HCT116 (cell line): ENCODE measurements at places on chromosomes 3 and 15. TPM values are rescaled to one million over a fixed set of nuclear protein-coding genes. Genes with fewer than 3 reads are reported as not detected.

DNA sequence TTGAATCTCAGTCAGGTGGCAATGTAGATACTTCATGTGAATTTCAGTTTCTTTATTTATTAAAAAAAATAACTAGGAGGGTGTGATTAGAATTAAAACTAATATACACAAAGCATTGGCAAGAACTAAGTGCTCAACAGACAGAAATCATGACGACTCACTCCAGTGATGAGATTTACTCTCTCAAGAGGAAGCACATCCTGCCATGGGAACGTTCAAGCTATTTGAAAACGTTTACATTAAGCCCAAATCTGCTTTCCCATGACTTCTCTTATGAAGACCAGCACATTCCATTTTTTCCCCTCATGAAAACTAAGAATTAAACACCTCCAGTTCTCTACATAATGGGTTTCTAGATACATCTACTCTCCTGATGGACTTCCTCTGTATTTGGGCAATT is 8.5 kb downstream of the WDR53 start:
- no peaks in the 10 kb centered on the region for H3K27me3 ChIP-seq
- DNase-seq = no peak
- H3K27ac ChIP-seq = no peak overlapping the region

GRCh38 chr15:57220205-57220604 is 156.1 kb upstream of the CGNL1 start:
- no peaks in the 10 kb centered on the region for H3K27me3 ChIP-seq
- no peaks in the 10 kb centered on the region for H3K36me3 ChIP-seq
- no peak for DNase-seq
- H3K27ac ChIP-seq = no peak overlapping the region
- no peak overlapping the region for H3K4me3 ChIP-seq
- peaks cover 9% of the 10 kb centered on the region; the same call in 1 of the 2 replicates for H3K4me1 ChIP-seq

DNA sequence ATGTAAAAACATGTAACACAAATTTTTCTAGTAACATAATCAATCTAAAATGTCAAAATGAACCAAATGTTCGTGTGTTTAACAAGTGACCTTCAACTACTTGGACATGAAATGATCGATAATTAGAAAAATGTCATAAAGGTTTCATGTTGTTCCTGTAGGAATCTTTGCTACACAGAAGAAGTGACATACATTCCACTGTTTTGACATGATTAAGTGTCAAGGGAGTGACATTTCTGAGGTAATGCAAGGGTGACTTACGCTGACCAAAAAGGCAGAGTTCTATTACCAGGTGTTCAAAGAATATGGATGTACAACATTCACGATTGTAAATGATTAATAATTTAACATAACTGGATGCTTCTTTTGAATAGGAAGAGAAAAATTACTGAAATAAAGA is 131.1 kb upstream of the ROBO1 start:
- no peak overlapping the region for H3K27ac ChIP-seq
- H3K36me3 ChIP-seq = no peaks in the 10 kb centered on the region; the same call in 1 of the 2 replicates
- no peak for DNase-seq
- no peak overlapping the region for H3K4me3 ChIP-seq
- no peaks in the 10 kb centered on the region for H3K4me1 ChIP-seq

SAXO2 gene
- total RNA-seq = 5.7 TPM

CAND2 gene
- total RNA-seq = not detected

GRCh38 chr15:43276563-43277200 is 10.0 kb upstream of the TGM5 start:
- peaks cover 5% of the 10 kb centered on the region; the same call in 1 of the 2 replicates for H3K4me1 ChIP-seq
- no peak overlapping the region for H3K4me3 ChIP-seq
- no peak for DNase-seq
- no peaks in the 10 kb centered on the region for H3K27me3 ChIP-seq
- H3K27ac ChIP-seq = no peak overlapping the region

ACKR2 gene
- 0.76 TPM for total RNA-seq

DNA sequence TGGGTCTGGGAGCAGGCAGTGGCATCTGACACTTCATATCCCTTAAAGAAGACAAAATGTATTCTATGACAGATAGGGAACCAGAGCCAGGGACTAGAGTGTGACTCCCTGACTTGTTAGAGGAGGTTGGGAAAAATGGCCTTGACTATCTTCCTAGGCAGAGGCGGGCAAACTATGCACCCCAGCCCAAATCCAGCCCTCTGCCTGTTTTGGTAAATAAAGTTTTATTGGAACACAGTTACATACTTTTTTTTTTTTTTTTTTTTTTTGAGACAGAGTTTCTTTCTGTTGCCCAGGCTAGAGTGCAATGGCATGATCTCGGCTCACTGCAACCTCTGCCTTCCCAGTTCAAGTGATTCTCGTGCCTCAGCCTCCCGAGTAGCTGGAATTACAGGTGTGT is 47.3 kb downstream of the QTRT2 start:
- no peaks in the 10 kb centered on the region for H3K4me1 ChIP-seq
- no peaks in the 10 kb centered on the region for H3K36me3 ChIP-seq
- no peaks in the 10 kb centered on the region for H3K27me3 ChIP-seq
- no peak overlapping the region for H3K4me3 ChIP-seq
- H3K27ac ChIP-seq = no peak overlapping the region
- DNase-seq = no peak

PTH1R gene
- 0.32 TPM for total RNA-seq

DNA sequence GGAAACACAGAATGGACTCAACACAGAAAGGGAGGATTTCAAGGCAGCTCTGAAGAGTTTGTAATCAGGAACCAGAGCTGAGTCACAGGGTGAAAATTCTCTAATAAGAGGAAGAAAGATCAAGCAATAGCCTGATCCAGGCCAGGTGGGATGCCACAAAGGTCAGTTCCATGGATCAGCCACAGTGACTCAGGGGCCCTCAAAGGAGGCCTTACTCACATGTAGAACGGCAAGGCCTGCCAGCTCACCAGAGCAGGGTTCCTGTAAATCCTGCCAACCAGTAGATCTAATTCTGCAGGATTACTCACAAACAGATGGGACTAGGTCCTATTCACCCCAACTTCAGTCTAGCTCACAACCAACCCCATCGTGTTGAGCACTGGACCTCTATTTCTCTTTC is 78.3 kb upstream of the PPP2R3A start:
- H3K4me3 ChIP-seq = no peak overlapping the region
- DNase-seq = peak; percentile 21
- peaks cover 8% of the 10 kb centered on the region; the same call in 1 of the 2 replicates for H3K4me1 ChIP-seq
- H3K36me3 ChIP-seq = no peaks in the 10 kb centered on the region

PCCB gene
- total RNA-seq = 48.9 TPM

CTXN2 gene
- not detected for total RNA-seq

FGF12 gene
- 0.07 TPM for total RNA-seq

ZNF502 gene
- total RNA-seq = 1.5 TPM

DNA sequence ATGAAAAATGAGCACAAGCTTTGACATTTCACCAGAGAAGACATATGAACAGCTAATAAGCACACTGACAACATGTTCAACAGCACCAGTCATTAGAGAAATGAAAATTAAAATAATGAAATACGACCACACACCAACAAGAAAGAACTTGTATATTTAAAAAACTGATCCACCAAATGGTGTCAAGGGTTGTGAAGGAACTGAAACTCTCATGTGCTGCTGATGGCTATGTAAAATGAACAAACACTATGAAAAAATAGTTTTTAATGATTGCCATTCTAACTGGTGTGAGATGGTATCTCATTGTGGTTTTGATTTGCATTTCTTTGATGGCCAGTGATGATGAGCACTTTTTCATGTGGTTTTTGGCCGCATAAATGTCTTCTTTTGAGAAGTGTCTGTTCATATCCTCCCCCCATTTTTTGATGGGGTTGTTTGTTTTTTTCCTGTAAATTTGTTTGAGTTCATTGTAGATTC is 193.8 kb downstream of the SCAPER start:
- no peak overlapping the region for H3K27ac ChIP-seq
- H3K36me3 ChIP-seq = no peaks in the 10 kb centered on the region
- H3K27me3 ChIP-seq = no peaks in the 10 kb centered on the region
- DNase-seq = no peak

DNA sequence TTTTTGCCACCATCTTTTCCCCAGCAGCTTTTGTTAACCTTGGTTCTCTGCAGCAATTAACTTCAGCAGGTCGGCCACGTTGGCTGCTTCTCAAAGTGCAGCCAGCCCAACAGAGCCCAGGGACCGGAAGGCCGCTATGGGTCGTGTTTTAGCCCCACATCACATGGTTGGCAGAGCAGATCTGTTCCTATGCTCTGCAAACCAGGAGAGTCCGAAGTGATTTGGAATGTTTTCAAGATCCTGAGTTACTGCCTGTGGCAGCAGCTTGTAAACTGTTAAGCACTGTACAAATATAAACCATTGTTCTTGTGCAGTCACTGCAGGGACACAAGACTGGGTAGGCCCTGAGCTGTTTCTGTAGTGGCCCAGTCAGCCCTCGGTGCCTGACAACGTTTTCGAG is 69.6 kb upstream of the MYZAP start:
- no peak overlapping the region for H3K4me3 ChIP-seq
- DNase-seq = no peak
- H3K36me3 ChIP-seq = no peaks in the 10 kb centered on the region
- H3K27ac ChIP-seq = no peak overlapping the region
- H3K27me3 ChIP-seq = no peaks in the 10 kb centered on the region

GRCh38 chr15:37134699-37135131 is 34.4 kb upstream of the MEIS2 start:
- H3K27ac ChIP-seq = no peak overlapping the region
- H3K36me3 ChIP-seq = no peaks in the 10 kb centered on the region
- H3K4me3 ChIP-seq = no peak overlapping the region
- DNase-seq = peak; percentile 54
- no peaks in the 10 kb centered on the region for H3K27me3 ChIP-seq
- no peaks in the 10 kb centered on the region for H3K4me1 ChIP-seq

DNA sequence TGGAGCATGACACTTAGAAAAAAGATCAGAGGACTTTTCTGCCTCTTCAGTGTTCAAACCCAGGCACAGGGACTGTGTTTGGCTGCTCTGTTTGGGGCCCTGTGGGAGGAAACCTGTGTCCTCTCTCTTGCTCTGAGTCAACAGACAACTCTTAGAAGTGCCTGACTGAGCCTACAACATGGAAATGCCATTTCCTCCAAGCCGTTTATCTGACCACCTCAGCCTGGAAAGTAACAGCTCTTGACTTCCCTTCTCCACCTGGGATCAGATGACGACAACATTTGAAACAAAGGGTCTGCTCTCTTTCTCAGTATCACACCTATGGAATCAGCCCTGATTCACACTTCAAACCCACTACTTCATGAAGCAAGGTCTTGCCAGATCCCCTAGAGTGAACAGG is 91.3 kb upstream of the CTDSPL start:
- H3K27me3 ChIP-seq = peaks cover 33% of the 10 kb centered on the region
- DNase-seq = no peak
- H3K4me1 ChIP-seq = no peaks in the 10 kb centered on the region
- H3K4me3 ChIP-seq = no peak overlapping the region
- no peak overlapping the region for H3K27ac ChIP-seq
- no peaks in the 10 kb centered on the region for H3K36me3 ChIP-seq

FAM3D gene
- 0.32 TPM for total RNA-seq

GRCh38 chr15:59668556-59668955 is 11.2 kb upstream of the GTF2A2 start:
- H3K27me3 ChIP-seq = no peaks in the 10 kb centered on the region
- no peak overlapping the region for H3K4me3 ChIP-seq
- DNase-seq = no peak
- peaks cover 20% of the 10 kb centered on the region for H3K36me3 ChIP-seq
- H3K4me1 ChIP-seq = no peaks in the 10 kb centered on the region
- H3K27ac ChIP-seq = no peak overlapping the region

DNA sequence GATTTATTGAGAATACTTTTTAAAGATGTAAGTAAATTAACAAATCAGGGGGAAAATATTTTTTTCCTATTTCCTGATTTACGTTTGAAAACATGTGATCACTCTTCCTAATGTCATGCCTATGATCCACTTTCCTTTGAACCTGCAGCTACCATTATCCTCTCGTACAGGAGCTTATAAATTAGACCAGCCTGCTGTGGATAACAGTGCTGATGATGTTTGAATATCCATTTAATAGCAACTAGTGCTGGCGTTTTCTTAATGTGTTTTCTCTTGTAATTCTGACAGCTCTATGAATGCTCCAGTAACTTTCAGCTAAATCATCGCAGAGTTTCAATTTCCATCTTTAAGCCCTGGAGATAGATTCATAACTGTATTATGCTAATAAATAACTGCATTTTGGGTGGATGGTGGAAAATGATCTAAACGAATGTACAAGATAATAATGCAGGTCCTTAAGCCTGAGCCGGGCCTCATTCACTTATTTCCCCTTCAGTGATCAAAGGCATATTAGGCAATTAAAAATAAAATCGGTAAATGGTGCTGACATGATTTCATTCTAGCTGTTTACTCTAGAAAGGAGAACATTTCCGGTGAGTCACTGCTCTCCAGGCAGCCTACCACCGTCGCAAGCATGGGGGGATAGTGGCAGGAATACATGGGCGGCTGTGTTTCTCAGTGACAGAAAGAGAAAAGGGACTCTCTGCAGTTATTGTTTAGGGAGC is 58.5 kb upstream of the SLC24A5 start:
- no peaks in the 10 kb centered on the region for H3K27me3 ChIP-seq
- no peaks in the 10 kb centered on the region for H3K4me1 ChIP-seq
- H3K4me3 ChIP-seq = no peak overlapping the region
- no peak overlapping the region for H3K27ac ChIP-seq
- no peaks in the 10 kb centered on the region for H3K36me3 ChIP-seq

DNA sequence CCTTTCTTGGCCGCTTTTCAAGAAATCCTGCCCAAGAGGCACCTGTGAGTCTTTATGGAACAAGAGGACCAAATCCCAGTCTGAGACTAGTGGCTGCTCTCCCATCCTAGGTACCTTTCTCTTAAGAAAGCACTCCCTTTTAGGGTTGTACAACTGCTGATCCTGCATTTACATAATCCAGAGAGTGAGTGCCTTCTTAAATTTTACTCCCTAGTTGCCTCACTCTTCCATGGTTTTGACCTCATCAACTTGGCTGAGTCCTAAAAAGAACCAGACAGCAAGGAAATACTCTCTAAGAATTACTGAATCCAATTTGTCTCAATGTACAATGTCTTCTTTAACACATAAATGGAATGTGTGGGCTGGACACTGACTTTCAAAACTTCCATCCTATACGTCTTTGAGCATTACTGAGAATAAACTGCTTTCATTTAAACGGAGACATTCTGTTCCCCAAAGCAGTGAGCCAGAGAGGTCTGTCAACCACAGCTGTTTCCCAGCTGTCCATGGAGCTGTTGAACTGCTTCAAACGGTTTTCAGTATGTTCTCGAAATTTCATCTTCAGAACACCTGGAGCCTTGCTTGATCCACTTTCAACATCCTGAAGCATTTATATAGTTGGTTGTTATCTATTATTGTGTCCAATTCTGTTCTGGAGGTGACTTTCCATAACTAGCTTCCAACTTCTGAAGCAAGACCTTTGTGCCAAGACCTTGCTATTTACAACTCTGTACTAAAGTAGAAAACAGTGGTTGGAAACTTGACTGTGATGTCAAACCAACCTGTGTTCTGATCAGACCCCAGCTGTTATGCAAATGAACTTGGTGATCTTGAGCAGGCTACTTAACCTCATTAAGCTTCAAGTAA is 179.1 kb downstream of the SLC9A9 start:
- no peaks in the 10 kb centered on the region for H3K36me3 ChIP-seq
- no peak overlapping the region for H3K27ac ChIP-seq
- no peaks in the 10 kb centered on the region for H3K4me1 ChIP-seq
- DNase-seq = no peak

TMEM212 gene
- not detected for total RNA-seq
